ENCODE measurements at places on chromosomes 3 and 15.

GRCh38 chr3:12981306-12982275 is 91.6 kb downstream of the IQSEC1 start:
- DNase-seq = no peak

DNA sequence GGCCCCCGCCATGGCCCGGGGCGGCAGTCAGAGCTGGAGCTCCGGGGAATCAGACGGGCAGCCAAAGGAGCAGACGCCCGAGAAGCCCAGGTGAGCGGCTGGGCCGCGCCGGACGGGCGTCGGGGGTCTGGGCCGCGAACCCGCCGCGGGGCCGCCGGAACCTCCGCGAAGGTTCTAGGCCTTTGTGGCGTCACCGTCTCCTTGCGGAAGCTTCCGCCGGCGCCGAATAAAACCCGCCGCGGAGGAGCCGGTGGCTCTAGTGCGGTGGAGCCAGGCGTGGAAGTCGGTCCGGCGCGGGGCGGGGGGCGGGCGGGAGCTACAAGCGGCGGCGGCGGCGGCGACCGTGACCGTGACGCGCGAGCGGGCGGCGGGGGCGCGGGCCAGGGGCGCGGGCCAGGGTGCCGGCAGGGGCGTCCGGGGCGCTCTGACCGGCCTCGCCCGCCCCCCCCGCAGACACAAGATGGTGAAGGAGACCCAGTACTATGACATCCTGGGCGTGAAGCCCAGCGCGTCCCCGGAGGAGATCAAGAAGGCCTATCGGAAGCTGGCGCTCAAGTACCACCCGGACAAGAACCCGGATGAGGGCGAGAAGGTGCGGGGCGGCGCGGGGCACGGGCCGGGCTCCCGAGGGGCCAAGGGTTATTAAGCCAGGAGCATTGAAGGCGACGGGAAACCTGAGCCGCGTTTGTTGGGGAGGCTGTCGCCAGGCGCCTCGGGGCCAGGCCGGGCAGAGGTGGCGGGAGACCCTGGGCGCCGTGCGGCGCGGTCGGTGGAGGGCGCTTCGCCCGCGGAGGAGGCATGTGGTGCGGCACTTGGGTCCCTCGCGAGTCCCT is at the start of gene DNAJA4:
Gene DNAJA4, plus strand, starts transcription at position 259 of the 833 bp plus-strand sequence. Its CDS starts 202 bp downstream, at position 461.
- DNase-seq = no peak

GRCh38 chr3:99659951-99660350 is 21.6 kb downstream of the COL8A1 start:
- no peak for DNase-seq

DNA sequence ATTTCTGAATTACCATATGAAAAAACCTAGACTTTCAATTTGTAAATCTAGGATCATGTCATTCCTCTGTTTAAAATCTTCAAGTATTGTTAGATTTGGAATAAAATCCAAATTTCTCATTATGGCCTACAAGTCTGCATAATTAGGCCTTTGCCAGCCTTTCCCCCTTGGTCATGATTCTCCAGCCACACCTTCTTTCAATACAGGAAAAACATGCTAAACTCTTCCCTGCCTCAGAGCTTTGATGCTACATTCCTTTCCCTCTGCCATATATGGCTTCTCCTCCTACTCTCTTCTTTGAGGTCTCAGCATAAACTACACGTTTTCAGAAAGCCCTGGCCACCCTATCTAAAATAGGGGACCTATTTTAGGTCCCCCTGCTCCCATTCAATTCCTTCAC is 48.5 kb downstream of the TM6SF1 start:
- DNase-seq = no peak

DNA sequence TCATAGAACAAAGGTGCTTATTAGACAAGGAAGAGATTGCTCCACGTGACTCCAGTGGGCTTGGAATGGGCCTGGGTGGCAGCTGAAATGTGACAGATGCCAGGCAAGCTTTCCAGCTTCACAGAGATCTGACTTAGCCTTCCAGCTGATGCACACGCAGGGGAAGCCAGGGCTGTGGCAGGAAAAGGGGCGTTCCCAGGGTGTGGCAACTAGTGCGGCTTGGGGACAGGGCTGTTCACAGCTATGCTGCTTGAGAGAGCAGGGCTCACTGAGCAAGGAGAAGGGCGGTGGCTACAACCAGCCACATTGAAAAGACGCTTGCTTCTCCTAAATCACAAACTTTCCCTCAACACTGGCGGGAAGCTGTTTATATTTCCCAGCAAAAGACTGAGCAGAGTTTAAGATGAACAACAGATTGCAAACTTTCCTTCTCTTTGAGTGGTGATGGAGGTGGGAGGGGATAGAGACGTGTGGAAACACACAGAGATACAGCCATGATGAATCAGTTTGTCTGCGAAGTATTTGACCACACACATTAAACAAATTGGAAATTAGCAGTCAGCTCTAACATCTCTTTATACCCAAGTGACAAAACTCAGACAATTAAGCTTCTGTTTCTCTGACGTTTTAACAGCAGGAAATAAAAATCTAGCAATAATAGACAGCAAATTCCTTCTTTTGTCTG is 127.5 kb downstream of the BDH1 start:
- no peak for DNase-seq

DNA sequence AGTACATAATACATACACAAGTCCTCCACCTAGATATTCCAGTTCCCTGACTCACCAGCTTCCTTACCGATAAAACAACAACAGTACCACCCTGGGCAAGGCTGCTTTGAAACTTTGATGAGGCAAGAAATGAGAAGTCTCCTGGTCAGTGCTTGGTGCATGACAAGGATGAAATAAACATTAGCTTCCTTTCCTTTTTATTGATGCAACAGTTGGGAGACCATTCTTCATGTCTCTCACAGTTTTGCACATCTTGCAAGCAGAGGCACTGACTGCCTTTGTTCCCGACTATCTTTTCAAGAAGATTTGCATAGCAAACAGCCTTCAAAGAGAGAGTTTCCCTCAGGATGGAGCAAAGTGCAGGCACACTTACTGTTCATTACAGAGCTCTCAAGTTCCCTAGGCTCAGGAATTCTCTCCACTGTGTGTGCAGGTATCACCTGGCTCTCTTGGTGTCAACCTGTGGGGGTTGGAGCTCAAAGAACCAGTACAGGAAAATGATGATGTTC is 65.2 kb downstream of the MYLK start:
- DNase-seq = no peak

GRCh38 chr3:175179055-175179454 is 319.9 kb downstream of the NAALADL2 start:
- DNase-seq = no peak

DNA sequence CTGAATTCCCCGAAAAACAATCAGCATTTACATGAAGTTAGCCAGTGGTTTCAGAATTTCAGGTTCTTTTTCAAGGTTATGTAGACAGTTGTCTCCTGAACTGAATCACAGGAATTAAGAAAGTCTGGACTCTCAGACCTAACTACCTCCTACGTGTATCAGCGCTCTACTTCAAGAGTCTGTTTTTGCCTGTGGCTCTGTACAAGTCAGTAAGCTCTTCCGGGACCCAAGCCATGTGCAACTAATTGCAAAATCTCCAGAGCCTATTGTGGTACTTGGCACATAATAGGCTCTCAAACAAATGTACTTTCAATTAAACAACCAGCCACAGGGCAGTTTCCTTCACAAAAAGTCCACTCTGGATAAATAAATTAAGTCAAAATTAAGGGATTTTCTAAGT is 414.2 kb downstream of the PDCD6IP start:
- DNase-seq = no peak

- DNase-seq = peak; percentile 21
Measured at GRCh38 chr3:45105855-45106671, 40.1 kb downstream of the CDCP1 start.

- DNase-seq = no peak
Measured at GRCh38 chr15:43229977-43230376, 9.2 kb upstream of the EPB42 start.

DNA sequence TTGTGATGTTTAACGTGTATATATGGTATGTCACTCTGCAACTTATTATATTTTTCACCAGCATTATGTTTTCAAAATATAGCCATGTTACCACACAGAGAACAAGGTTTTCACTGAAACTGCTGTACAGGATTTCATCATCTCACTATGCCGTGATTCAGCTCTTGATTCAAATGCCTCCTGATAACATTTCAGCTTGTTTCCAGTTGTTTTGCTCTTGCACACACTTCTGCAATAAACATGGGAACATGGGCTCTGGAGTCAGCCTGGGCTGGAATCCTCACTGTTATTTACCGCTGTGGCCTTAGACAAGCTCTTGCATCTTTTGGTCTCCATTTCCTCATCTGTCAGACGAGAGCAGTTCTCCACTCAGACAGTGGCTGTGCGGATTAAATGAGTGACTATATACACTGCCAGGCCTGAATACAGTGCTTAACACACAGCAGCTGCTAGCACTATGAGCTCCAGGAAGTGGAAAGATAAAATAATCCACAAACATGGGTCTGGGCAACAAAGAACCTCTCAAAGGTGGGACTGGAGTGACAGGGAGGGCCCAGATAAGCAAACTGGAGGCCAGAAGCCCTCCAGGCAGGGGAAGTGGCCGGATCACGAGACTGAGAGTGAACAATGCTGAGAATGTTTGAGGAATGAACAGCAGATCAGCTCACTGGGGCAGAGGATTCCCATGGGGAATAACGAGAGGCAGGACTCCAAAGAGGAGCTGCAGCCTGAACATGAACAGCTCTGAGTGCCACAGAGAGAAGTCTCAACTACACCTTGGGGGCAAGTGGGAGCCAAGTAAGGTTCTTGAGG is 17.7 kb downstream of the NTRK3 start:
- DNase-seq = no peak
